T-helper 9 cell (primary cell): ENCODE measurements at places on chromosomes 1 and 21.

GRCh38 chr1:23906731-23907130, 6.4 kb downstream of the CNR2 start:
- DNase-seq: no peak

DNA sequence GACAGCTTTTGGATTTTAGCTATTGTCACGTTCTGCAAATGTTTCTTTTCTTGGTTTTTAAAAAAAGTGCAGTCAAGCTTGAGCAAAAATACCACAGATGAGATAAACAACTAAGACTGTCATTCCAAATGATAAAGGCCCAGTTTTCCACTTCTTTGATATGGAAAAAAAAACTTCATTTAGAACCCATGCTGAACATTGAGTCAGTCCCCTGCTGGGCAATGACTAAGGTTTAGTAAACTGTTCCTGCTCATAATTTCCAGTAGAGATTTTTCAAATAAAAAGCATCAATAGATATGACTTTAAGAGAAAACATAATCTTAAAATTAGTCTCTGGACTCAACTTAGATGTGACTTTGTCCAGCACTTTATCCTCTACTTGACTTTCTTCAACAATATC, 167.9 kb upstream of the C8B start:
- no peak for DNase-seq

DNA sequence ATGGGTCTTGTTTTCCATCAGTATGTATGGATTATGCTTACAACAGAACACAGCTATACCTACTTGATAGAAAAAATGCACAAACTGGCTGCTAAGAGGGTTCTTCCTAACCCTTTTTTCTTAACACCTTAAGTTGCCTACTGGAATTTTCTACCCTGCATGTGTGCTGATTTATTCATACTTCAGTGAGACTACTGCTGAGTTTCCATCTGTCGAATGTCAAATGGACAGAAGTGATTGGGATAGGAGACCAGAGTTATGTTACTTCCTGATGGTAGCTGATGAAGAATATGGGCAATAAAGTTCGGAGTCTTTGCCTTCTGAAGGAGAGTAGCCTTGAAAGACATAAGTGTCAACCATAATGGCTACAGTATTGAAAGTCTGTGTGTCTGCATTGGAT, 6.5 kb upstream of the DNM3 start:
- no peak for DNase-seq

- DNase-seq: no peak
Observed at GRCh38 chr1:226764533-226764932, 25.5 kb upstream of the ITPKB start.

- no peak for DNase-seq
Observed at GRCh38 chr21:45853703-45854342, 127.7 kb upstream of the COL6A1 start.

DNA sequence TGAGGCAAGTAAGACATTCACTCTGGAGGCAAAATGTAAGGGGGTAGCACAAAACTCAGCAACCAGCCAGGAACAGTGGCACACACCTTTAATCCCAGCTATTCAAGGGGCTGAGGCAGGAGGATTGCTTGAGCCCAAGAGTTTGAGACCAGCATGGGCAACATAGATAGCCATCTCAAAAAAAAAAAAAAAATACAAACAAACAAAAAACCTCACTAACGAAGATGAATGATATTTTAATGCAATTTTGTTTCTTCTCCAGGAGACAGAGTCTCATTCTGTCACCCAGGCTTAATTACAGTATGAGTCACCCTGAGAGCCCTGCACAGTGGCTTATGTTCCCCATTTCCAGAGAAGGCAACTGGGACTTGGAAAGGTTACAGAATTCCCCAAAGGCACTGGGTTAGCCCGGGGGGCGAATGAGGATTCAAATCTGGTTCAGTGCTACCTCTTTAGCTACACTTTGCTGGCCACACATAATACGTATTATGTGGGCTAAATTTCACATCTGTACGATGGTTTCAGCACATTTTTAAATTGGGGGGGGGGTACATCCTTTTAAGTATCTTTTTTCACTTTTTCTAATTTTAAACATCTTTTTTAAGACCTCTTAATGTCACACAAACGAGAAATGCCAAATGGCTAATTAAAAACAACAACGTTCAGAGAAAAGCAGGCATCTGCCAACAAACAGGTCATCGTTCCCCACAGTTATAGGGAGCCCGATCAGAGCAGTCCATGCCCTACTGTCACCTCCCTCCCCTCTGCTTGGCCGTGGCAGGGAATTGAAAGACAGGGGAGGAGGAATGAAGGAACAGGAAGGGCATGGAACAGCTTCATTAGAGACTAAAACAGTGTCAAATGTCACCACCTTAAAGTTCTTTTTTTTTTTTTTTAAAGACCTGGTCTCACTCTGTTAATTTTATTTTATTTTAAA, 3.5 kb downstream of the CELA2A start:
- DNase-seq: no peak

GRCh38 chr1:79797487-79797886, 791.0 kb upstream of the ADGRL4 start:
- DNase-seq: no peak

- no peak for DNase-seq
Observed at GRCh38 chr1:13597166-13597565, 13.5 kb downstream of the PDPN start.

DNA sequence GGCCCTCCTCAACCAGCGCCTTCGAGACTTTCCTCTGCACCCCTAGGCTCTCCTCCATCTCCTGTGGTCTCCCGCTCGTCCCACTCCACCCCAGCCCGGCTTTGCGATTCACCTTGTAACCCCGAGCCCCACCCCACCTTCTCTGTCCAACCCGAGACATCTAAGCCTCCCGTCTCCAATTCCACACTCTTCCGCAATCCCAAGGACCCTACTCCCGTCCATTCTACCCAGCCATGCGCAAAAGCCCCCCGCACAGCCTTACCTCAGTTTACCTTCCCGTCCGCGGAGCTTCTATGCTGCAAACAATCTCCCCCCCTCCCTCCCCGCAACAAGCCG, 174 bp downstream of the SH3BP5L start:
- no peak for DNase-seq

GRCh38 chr1:59204001-59204400, 92.9 kb upstream of the FGGY start:
- DNase-seq: no peak

DNA sequence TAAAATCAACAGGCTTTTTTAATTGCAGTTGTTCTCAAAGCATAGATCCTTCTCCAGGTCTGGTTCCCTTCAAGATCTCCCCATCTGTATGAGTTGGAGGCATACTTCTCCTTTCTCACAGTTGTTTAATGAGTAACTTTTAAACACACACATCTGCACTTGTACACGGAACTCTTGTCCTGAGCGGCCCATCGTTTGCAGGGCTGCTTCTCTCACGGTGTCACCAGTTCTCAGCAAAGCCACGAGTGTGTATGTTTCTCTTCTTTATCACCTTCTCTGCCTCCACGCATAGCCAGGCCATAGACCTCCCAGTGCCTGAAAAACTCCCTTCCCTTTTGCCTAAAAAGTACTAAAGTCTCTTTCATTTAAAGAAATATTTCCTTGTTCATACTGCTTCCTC, 68.7 kb upstream of the ROR1 start:
- no peak for DNase-seq

GRCh38 chr1:204340081-204340889, 19.4 kb downstream of the PLEKHA6 start:
- no peak for DNase-seq

GRCh38 chr1:82503822-82504221, 703.1 kb downstream of the ADGRL2 start:
- no peak for DNase-seq
